CD4-positive, alpha-beta T cell treated with Interleukin-6 for 4 hours (primary cell): ENCODE measurements at places on chromosomes 7 and 10.

- DNase-seq: no peak
Observed at GRCh38 chr10:116141855-116142254, 131.2 kb downstream of the GFRA1 start.

GRCh38 chr10:132740588-132740987 lies 45.4 kb downstream of the NKX6-2 start:
- no peak for DNase-seq

DNA sequence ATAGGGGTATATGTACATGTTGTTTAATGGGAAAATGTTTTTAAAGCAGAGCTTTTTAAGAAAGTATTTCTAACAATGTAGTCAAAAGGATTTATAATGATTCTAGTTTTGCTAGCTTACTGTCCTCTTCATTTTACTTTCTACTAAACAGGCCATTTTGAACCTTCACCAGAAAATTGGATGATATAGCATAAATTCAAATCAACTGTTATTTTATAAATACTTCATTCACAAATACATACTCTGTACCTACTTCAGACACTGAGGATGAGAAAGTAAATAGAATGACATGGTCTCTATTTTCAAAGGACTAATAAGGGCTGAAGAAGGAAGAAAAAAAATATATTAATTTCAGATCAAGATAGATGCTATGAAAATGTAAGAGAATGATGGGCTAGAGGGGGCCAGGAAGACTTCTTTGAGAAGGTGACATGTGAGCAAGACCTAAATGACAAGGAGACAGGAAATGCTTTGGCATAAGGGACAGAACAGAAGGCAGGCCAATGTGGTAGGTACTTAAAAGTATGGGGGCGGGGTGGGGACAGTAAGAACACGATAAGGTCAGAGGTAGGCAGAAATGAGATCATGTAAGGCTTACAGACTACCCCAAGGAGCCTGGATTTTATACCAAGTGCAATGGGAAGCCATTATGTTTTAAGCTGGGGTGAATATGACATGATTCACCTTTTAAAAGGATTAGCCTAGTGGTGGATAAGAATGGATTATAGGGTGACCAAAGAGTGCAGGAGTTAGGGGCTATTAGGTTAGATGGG lies 5.2 kb downstream of the NAMPT start:
- DNase-seq: no peak

- no peak for DNase-seq
Observed at GRCh38 chr10:24556750-24557742, 166.6 kb downstream of the ARHGAP21 start.

DNA sequence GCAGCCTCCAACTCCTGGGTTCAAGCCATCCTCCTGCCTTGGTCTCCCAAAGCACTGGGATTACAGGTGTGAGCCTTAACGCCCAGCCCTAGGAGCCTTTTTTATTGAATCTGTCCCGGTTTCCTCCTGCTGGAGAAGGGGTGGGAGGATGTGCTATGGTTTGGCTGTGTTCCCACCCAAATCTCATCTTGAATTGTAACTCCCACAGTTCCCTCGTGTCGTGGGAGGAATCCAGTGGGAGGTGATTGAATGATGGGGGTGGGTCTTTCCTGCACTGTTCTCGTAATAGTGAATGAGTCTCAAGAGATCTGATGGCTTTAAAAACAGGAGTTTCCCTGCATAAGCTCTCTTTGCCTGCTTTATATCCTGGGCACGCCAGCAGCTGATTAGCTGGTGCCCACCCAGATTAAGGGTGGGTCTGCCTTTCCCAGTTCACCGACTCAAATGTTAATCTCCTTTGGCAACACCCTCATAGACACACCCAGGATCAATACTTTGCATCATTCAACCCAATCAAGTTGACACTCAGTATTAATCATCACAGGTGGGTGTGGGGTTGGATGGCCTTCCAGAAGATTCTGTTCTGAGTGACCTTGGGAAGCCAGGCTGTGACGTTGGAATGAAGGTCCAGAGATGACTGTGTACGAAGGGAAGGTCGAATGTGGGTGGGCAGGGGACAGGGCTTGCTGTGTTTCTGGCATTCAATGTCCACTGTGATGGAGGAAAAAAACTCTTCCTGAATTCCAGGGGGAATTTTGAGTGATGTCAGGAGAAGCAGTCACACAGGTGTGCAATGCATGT lies 33.8 kb upstream of the CUX1 start:
- no peak for DNase-seq

DNA sequence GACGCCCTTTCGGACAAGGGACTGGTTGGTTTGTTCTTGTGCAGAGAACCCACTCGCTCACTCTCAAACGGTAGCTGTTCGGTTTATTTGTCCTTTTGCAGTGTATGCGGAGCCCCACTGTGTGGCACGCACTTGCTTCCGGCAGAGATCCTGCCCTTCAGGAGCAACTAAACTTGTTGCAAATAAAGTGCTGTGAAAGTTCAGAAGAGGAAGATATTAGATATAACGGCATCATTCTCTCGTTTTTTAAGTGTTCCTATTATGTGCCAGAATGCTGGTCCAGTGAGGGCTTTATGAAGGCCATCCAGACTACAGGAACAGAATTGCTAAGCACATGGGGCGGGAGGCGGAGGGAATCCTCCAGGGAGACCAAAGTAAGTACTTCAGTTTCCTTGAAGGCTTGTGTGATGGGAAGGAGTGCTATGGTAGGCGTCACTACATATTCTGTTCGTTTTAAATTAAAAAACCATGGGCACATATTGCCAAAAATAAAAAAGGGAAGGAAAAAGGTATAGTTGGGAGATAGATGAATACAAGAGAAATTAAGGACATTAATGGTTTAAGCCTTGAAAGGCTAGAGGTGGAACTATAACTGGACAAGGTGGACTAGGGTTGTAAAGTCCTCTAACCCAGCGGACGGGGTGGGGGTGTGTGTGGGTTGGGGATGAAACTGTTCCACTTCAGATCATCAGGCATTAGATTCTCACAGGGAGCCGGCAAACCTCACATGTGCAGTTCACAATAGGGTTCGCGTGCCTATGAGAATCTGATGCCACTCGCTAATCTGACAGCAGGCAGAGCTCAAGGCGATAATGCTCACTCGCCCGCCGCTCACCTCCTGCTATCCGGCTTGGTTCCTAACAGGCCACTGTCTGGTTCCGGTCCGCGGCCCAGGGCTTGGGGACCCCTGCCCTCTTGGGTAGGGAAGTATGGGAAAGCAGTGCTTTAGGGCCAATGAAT lies 704 bp upstream of the ERLIN1 start:
- DNase-seq: peak; percentile 9
